Stimulated activated CD8-positive, alpha-beta memory T cell treated with anti-CD3 and anti-CD28 coated beads, Interleukin-4, amount 100 ng/mL, for 1 hour (primary cell): ENCODE measurements at places on chromosomes 1 and 21.

DNA sequence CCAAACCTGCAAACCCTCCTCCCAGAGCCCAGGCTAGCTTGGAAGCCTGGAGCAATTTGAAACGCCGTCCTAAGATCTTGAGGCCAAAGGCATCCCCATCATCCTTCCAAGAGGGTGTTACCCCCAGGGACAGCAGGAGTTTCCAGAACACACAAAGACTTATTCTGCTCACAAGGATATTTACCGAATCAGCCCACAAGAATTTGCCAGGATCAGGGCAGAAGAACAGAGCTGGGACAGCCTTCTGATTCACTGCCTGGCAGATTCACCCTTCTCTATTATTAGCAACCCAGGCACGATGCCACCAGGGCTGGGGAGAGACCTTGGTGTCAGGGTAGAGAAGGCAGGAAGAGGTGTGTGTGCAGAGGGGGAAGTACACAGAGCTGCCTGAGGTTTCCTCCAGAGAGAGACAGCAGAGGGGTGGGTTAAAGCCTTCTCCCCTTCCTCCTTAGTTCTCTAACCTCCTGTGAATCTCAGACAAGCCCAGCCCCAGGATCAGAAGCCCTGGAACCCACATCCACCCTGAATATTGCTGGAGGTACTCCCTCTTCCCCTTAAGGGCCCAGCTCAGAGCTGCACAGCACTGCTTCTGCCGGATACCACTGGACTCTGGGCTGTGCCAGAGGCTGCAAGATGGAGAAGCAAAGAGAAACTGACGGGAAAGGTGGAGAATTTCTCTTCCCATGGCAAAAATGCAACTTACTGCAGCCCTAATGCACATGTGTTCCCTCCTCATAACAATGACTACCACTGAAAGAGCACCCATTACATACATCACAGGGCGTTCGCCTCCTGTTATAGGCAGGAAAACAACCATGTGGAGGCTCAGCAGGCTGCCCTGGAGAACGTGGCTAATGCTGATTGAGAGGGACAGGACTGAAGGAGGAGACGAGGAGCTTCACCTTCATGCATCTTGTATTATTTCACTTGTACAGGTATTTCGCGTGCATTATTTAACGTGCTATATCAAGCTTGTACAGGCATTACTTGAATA, 61.8 kb downstream of the ITPKB start:
- DNase-seq = peak; percentile 49

GRCh38 chr1:110728388-110729001, 53.8 kb upstream of the KCNA3 start:
- DNase-seq = no peak

- no peak for DNase-seq
Measured at GRCh38 chr1:89051300-89051954, 13.6 kb downstream of the GBP1 start.

DNA sequence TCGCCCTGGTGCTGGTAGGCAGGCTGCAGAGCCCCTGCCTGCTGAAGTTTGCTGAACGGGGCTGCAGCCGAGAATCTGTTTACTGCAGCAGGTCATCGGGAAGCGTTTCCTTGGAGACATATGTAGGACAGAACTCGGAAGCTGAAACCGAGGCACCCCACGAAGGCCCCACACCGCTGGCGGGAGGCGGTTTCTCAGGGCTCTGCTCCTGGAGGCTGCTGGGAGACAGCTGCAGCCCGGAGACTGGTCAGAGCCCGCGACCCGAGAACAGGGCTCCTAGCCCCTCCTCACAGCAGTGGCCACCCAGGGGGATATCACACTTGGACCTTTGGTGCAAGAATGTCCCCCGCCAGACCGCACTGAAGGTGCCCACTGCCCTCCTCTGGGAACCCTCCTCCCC, 12.7 kb upstream of the PLCH2 start:
- no peak for DNase-seq

GRCh38 chr1:60152891-60153290, 79.3 kb upstream of the C1orf87 start:
- DNase-seq = no peak

DNA sequence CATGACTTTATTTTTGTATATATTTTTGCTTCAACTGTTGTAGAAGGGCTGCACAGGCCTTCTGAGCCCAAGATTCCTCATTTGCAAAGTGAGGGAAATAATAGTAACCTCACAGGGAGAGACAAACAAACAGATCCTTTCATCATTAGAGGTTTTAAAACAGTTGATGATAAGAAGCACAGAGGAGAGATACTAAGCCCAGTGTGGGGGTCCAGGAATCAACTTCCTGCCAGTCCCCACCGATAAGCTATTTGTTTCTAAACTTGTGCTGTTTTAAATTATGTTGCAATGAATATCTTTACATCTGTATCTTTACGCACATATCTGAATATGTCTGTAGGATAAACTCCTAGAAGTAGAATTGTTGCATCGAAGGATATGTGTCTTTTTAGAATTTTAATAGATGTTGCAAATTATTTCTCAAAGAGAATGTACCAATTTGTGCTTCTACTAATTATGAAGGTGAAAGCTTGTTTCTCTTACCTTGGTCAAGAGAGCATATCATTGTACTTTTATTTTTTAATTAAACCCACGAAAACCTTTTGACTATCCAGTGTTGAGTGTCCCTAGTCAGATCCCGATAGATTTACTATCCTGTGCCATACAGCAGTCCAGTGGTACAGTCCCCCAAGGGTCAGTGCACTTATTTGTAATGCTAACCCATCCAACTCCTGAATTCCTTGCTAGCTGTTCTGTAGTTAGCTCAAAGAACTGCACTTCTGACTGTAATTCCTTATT, 10.8 kb downstream of the FCRLB start:
- DNase-seq = no peak

GRCh38 chr1:204819495-204819894, 51.2 kb upstream of the NFASC start:
- DNase-seq = no peak

- DNase-seq = no peak
Measured at GRCh38 chr1:23424293-23425192, at the start of gene TCEA3. Gene TCEA3, minus strand, starts transcription at chr1:23424748. Its CDS starts 115 bp downstream, at chr1:23424633.

GRCh38 chr1:151059109-151060006, at the start of gene CDC42SE1:
Gene CDC42SE1, minus strand, starts transcription at chr1:151059622. Its CDS starts 3,892 bp downstream, at chr1:151055730.
- peak; percentile 67 for DNase-seq

- DNase-seq = no peak
Measured at GRCh38 chr1:19311503-19311930, 427 bp downstream of the AKR7A2 start.

GRCh38 chr1:106536741-106537140, 519.7 kb upstream of the PRMT6 start:
- no peak for DNase-seq

GRCh38 chr21:46208761-46209721, 19.5 kb downstream of the LSS start:
- DNase-seq = no peak

DNA sequence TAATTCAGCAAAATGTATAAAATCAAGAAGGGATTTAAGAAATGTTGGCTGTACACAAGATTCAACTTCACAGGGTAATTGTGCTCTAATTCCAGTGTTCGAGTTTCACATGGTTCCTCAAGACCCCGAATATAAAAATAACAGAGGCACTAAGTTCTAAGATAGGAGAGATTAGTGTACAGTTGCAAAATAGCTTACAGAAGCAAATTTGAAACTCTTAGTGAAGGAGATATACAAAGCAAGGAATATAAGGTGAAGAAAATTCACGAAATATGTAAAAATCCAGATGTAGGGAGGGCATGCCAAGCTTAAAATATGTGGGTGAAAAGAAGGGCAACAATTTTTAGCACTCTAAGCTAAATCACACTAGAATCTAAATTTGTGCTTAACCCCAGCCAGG, 29.4 kb downstream of the TOR1AIP2 start:
- no peak for DNase-seq

- no peak for DNase-seq
Measured at GRCh38 chr1:170580636-170581440, 48.9 kb downstream of the GORAB start.

GRCh38 chr1:220137019-220137786, 43.3 kb downstream of the IARS2 start:
- no peak for DNase-seq

DNA sequence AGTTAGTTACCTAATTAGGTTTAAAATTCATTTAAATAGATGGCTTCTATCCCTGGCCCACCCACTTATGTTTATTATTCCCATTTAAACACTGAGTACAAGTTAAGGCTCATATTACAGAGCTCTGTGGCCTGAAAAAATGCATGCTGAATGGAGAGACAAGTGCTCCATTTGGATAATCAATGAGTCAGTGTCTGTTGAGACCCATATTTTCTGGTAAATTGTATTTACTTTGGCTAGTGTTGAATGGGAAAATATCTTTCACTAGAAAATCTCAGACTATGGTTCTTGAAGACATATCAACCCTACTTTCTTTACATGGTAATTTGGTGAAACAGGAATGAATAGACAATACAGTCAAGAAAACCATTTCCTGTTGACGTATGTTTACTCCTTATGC, 356.0 kb downstream of the S1PR1 start:
- DNase-seq = no peak

DNA sequence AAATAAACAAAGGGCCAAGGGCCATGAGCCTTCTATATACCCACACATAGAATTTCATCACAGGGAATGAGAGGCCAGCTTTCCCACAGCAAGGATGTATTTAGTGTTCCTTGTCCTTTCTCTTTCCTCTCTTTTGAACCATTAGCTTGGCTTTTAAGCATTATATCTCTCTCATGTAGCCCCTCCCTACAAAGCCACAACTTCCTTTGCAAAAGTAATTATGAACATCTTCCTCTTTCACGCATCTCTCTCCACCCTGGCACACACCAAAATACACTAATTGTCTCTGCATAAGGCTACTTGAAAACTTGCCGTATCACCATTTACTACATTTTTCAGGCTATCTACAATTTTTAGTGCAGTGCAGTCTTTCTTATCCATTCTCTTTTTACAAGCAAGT, 1.9 kb upstream of the AK5 start:
- no peak for DNase-seq

DNA sequence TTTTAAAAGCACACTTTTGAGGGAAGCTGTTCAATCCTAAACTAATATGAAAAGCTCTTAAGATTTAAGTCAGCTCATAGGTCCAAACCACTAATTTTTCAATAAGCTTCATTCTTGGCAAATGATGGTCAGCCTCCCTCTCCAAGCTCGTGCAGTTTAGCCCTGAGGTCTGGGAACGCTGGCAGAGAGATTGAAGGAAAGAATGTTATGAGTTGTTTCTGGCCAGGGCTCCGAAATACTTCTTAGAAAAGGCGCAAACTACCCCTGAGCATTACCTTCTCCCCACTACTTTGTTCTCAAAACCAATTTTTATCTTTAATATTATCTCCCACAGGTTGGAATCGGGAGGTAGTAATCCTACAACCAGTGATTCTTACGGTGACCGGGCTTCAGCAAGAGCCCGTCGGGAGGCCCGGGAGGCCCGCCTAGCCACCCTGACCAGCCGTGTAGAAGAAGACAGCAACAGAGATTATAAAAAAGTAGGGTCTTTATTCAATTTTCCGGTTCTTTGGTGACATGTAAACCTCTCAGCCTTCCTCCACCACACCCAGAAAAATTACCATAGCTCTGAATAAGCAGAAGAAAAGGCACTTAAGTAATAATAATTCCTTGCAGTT, 147.7 kb downstream of the SYT2 start:
- no peak for DNase-seq

DNA sequence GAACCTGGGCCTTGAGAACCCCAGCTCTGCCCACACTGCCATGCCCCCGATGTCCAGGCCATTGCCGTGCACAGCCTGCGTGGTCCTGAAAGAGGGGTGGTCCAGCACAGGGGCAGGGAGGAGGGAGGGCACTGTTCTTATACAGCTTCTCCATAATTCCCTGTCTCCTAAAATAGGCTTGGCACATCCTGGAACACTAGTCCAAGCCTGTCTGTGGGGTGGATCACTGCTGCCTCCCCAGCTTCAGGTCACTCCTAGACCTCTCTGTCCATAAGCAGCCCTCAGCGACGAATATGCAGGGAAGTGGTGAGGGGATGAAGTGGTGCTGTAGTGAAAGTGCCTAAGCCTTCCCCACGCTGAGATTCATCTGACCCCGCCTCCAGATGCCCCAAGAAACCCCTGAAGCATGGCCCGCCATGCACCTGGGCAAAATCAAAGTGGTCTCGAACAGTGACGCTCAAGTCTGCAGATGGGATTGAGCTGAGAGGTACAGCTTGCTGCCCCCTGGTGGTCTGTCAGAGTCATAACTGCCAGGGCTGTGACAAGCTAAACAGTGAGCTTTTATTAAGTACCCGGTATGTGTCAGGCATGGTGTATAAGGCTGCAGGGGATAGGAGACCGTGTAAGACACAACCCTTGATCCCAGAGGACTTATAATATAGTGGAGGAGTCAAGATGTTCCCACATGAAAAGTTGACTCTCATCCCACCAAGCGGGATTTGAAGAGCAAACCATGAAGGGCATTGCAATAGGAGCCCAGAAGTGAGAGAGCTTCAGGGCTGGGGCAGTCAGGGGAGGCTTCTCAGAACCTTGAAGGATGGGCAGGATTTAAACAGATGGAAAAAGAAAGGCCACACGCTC, 66.6 kb downstream of the FAM163A start:
- DNase-seq = peak; percentile 39

DNA sequence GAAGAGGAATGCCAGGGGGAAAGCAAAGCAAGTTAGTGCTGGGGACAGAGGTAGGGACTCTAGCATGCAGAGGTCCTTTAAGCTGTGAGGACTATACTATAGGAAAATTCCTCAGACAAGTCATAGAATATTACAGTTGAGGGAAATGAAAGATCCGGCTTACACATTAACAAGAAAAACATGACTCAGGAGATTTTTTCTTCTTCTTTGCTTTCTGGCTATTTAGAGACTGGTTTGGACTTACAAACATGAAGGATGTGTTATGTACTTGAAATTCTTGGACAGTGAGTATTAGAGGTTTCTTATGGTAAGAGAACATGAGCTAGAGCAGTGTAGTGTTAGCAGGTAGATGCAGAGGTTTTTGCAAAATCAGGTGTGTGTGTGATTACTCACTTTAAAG, 24.9 kb downstream of the USP25 start:
- no peak for DNase-seq

GRCh38 chr21:36162631-36163030, 6.0 kb downstream of the DOP1B start:
- no peak for DNase-seq

GRCh38 chr1:77543822-77544448, 138.5 kb downstream of the ZZZ3 start:
- no peak for DNase-seq

GRCh38 chr1:227486559-227486958, 76.8 kb upstream of the ZNF678 start:
- no peak for DNase-seq

DNA sequence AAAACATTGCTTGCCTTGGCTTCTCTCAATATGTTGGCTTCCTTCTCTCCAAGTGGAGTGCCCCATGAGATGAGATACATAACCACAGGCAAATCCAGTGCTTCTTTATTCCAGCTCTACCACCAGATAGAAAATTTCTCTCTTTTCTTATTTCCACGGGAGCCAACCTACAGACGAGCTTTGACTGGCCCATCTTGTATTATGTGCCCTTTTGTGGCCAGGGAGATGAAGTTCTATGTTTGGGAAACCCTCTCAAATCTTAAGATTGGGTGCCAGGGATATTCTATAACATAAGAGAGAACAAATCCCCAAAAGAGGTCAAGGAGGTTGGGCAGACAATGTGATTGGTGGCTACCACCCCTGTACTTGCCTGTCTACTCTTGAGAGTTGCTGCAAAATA, 351.8 kb downstream of the ZNF326 start:
- no peak for DNase-seq

- no peak for DNase-seq
Measured at GRCh38 chr21:46060596-46061061, 37.3 kb upstream of the COL6A2 start.

GRCh38 chr1:196088541-196088940, 519.7 kb downstream of the KCNT2 start:
- no peak for DNase-seq

- DNase-seq = no peak
Measured at GRCh38 chr1:158008630-158009029, 15.2 kb downstream of the KIRREL1 start.
